ENCODE measurements at places on chromosomes 11 and 22.

DNA sequence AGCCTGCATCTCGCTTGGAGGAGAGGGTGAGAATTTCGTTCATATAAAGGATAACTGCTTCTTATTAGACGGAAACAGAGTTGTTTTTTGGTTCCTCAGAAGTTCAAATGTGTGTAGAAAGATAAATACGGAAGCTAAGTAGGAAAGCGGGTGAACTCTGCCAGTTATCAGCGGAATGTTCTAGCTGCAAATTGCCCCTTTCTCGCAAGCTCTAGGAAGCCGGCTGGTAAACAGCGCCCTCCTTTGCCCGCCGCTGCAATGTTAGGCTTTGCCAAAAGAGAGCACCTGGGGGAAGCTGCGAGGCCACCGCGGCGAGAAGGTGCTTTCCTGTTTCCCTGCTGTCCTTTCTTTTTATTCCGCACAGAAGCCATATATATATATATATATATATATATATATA is 67.0 kb downstream of the IGLL5 start:
- DNase-seq, result no peak

DNA sequence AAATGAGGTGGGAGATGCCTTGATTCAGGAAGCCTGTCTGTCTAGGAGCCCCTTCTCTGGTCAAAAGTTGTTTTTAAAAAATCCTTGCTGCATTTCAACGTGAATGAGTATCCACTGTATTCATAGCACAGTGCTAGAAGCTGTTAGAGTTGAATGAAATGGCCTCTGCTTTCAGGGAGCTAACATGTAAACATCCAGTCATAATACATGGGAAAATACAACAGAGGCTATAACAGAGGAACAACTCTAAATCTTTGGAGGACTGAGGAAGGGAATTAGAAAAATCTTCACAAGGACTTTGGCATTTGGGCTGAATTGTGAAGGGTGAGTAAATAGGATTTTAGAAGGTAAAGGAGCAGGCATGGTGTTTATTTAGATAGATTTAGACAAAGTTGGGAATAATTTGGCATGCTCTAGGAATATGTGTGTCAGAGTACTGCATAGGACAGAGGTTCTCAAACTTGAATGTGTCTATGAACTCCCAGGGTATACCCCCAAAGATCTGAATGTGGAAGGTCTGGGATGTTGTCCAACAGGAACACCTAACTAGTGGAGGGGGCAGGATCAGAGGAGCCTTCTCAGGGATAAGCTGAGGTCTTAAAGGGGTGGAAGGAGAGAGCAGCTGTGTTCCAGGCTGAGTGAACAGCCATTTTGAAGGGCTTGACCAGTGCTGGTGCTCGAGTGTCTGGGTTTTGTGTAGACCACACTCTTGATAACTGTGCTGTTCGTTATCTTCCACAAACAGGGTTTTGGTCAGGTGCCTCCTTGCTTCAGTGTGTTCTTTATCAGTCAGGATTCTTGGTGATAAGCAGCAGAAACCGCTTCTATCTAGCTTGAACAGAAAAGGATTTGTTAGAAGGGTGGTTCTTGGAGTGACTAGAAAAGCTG is 12.7 kb downstream of the SREBF2 start:
- DNase-seq, result no peak

- no peak for DNase-seq
Observed at GRCh38 chr11:111330234-111330893, 32.0 kb downstream of the POU2AF3 start.

GRCh38 chr22:24759765-24760164 is 14.8 kb downstream of the PIWIL3 start:
- DNase-seq, result no peak

DNA sequence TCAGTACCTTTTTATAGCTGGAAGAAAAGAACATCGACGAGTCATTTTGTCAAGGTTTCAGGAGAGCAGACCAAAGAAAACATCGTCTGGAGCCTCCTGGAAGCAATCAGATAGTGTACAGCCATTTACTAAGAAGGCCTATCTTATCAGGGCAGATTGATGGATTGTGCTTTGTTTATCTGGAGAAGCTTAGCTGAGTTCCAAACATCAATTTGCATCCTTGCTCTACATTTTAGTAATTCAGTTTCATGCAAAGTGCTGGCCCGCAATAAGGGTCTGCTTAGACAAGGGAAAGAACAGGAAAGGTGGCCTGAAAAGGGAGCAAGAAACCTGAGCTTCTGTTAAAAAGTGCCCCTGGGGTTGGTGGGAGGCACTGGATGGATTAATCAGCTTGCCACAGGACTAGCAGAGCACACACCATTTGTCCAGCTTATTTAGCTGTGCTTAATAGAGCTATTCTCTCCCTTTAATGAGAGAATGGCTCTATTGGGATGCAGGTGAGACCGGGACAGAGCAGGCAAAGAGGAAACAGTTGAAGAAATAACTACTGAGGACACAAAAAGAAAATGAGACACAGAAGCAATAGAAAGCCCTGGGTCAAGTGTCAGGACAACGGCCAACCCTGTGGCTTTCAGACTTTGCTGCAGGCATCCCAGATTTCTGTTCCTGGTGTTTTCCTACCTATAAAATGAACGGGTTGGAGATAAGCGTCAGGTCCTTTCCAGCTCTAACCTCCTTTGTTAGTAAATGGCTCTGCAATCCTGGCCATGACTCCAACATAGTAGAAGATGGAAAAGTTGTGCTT is 122.1 kb upstream of the TTC12 start:
- no peak for DNase-seq

DNA sequence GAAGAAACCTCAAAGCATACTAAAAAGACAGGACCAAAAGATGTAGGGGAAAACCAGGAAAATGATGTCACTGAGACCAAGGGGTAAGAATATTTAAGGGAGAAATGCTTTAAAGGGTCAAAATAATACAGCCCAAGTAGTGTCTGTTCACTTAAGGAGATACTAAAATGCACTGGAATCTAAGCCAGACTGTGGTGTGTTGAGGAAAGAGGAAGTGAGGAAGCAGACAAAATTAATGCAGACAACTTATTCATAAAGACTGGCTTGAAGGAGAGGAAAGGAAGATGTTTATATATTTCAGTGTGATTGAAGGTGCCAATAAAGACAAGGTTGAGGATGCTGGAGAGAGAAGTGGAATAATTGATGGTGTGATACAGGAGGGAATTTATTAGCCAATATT is 15.7 kb downstream of the ZNF215 start:
- DNase-seq, result no peak

Data from cardiac fibroblast (primary cell).